ENCODE measurements at places on chromosomes 2 and 18.

- peak; percentile 61 for DNase-seq
These were observed 95.6 kb downstream of the TNFRSF11A start for GRCh38 chr18:62420513-62421209.

DNA sequence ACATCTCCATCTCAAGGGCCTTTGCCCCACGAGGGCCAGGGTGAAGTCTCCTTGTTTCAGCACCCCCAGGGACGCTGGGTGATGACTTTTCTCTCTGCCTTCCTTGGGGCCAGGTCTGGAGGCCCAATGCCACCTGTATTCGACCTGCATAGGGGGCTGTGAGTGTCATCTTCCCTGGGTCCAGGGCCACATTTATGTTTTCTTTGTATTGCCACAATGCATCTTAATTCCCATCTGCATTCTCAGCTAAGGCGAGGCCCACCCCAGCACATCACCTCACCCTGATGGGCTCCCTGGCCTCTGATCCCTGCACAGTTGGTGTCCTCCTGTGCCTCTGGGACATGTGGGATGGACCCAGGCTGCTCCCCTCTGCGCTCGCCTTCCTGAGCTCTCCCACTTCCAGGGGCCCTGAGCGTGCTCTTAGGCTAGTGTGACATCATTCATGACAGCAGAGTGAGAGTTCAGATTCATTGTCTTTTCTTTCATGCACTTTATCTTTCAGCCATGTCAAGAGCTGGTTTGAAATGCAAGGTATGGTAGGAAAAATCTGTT is 122.0 kb upstream of the COPS8 start:
- no peak for DNase-seq

DNA sequence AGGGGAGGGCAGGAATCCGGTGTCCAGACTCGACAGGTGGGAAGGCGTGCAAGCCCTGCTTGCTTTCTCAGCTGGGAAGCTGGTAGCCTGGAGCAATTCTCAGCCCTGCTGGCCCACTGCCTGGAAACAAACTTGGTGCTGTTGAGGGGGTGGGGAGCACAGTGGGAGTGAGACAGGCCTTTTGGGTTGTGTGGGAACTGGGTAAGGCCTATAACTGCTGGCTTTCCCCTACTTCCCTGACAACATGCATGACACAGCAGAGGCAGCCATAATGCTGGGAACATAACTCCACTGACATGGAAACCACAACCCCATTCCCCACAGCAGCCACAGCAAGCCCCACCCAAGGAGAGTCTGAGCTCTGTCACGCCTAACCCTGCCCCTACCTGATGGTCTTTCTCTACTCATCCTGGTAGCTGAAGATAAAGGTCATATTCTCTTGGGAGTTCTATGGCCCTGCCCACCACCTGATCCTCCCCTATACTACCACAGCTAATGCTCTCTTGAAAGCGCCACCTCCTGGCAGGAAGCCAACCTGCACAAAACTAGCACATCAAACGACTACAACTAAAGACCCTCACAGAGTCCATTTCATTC is 122.9 kb upstream of the ACVR1C start:
- peak; percentile 48 for DNase-seq

- DNase-seq = no peak
These were observed 41.4 kb upstream of the MAPRE2 start for GRCh38 chr18:34999756-35000289.

DNA sequence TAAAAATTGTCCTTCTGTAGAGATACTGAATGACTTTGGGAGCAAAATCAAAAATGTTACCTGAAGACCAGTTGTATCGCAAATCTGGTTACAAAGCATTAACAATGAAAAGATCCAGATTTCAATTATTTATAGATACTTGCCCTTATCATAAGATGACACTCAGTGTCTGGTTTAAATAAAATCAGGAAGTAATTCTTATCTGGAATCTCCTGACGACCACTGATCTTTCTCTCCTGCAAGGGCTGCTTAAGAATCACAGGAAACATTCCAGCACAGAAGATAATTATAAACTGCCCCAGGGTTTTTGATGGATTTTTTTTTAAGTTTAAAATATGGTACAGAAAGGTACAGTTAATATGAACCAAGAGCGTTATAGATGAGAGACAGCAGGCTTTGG is 205.7 kb downstream of the ALK start:
- no peak for DNase-seq

- DNase-seq = peak; percentile 56
These were observed 2.2 kb downstream of the TGIF1 start for GRCh38 chr18:3451989-3452749.

DNA sequence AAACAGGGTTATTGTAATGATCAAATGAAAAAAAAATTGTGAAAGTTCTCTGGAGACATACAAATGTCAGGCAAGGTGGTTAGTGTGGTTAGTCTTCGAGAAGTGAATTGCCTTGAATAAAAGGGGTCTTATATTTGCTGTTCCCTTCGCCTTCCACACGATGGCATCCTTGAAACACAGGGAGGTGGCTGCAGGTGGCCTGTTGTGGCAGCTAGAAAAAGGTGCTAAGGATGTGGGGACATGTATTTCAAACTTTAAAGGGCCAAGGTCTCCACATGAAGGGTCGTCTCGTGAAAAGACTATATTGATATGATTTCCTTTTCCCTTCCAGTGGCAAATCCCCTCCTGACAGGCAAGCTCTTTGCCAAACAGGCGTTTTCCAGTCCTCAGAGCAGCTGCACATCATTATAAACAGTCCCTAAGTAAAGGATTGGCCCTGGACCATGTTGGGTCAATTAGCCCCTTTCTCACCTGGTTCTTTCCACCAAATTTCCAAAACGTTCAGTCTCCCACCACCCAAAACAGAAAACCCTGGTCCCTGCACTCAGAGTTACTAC is 68.5 kb downstream of the COPS8 start:
- DNase-seq = peak; percentile 65

GRCh38 chr2:64913357-64913869 is 75.8 kb upstream of the SLC1A4 start:
- DNase-seq = peak; percentile 19

GRCh38 chr2:205407984-205408383 is 274.3 kb upstream of the NRP2 start:
- no peak for DNase-seq

DNA sequence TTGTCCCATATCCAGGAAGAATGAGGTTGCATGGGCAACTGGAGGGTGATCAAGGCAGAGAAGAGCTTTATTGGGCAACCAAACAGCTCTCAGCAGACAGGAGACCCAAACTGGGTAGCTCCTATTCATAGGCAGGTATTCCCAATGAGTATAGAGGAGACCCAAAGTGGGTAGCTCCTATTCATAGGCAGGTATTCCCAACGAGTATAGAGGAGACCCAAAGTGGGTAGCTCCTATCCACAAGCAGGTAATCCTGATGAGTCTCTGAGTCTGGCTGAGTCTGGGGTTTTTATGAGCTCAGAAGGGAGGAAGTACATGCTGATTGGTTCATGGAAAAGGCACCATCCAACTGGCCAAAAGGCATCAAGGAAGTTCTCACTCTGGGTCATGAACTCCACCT is 5.3 kb upstream of the GORASP2 start:
- no peak for DNase-seq

DNA sequence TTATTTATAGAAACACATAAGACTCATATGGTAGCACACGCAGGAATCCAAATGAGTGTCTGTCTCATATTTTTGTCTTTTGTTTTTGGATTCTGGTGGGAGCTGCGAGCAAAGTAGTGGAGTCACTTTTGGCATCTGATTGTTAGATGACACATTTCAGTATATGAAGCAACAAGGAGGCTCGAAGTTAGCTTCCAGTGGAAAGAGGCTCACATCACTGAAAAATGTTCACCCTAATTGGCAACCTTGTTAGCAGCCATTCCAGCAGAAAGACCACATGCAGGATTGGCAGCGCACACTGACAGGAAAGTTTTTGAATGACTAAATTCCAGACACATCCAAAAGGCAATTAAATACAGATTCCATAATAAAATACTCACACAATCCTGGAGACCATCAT is 87.4 kb downstream of the MYT1L start:
- DNase-seq = no peak

DNA sequence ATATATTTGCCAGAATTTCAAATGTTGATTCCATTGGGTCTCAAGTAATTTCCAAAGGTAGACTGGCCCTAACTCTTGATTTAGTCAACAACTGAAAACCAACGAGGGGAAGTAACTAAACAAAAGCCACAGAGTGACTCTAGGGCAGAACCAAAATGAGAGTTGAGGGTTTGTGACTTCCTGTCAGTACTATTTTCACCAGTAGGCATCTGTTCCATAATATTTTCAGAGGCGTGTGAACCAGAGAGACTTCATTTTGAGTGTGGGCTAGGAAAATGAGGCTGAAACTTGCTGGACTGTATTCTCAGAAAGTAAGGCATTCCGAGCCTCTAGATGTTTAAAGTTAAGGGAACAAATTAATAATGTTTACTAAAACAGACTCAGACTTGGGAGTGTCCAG is 70.6 kb downstream of the GDF7 start:
- no peak for DNase-seq

DNA sequence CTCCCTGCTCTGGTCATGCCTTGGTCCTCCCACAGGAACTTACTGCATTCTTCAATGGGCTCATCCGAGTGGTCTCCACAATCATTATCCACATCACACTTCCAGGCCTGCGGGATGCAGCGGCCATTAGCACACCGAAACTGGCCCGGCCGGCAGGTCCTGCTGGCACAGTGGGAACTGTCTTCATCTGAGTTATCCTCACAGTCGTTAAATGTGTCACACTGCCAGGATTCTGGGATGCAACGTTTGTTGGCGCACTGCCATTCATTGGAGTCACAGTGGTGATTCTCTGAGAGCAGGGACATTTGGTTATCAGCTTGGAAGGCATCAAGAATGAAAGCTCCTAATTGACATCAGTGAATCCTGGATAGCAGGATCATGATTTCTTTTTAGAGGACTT is 104.5 kb downstream of the DHRS9 start:
- DNase-seq = no peak

DNA sequence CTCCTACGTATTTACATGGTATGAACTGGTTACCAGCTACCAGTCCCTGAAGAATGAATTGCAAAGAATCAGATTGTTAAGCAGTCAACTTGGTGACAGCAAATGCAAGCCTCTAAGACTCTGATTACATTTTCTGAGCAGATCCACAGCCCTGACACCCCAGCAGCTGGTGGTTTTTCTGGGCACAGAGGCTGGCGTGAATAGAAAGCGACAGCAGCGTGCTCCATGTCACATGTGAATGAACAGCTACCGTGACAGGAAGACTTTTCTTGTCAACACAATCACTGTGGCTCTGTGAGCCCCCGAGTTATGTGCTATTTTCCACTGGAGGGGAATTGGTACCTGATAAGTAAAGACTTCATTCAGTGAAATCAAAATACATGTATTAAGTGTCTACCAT is 93.2 kb upstream of the CBLN2 start:
- no peak for DNase-seq

- DNase-seq = no peak
These were observed 136.5 kb downstream of the RNF144A start for GRCh38 chr2:7053650-7054265.

- no peak for DNase-seq
These were observed 52.7 kb upstream of the FRZB start for GRCh38 chr2:182918961-182919652.

- no peak for DNase-seq
These were observed 55.6 kb downstream of the INPP5D start for GRCh38 chr2:233115741-233116140.

All from stimulated activated naive CD8-positive, alpha-beta T cell treated with anti-CD3 and anti-CD28 coated beads, Interleukin-15, Interleukin-2, amounts not matched to agents 100 U/mL and 50 U/mL, for 24 hours (primary cell).